SW 1271 (cell line): ENCODE measurements at places on chromosomes 13 and 19.

GRCh38 chr19:3179739-3180293 is 1.2 kb downstream of the S1PR4 start:
- DNase-seq = no peak

DNA sequence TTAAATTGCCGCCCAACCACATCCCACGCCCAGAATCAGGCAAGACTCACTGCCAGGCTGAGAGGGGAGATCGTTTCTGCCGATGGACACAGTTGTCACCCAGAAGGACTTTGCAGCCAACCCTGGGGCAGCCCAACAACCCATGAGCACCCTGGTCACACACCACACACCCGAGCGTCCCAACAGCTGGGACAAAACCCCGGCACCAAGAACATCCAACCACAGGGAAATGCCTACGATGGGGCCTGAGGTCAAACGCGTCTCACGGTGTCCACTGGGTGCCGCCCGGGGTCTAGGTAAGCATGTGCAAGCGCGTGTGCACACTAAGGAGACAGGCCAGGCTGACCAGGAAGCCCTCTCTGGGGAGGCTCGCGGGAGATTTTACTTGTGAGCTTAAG is 13.0 kb downstream of the LMNB2 start:
- DNase-seq = no peak

DNA sequence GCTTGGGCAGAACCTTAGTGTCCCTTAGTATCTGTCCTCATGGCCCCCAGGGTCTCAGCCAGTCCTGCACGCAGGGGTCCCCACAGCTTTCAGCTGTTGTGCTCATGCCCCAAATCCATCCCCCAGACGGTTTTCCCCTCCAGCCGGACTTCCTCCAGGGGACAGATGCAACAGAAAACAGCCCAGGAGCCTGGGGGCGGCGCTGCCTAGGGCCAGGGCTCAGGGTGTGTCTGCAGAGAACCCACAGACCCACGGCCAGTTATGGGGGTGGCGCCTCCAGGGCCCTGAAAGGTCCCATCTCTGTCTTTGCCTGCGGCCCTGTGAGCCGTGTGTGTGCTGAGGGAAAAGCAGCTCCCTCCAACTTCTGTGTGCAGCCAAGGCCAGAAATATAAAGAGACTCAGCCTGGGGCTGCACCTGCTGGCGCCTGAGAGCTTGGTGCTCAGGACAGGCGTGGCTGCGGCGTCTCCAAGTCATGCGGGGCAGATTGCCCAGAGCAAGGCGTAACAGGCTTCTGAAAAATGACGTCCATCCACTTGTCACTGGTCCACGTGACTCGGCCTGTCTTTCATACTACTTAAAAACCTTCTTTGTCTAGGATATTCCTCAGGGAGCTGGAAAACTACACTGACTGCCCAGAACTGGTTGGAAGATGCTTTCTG is 22.1 kb upstream of the F7 start:
- DNase-seq = no peak

DNA sequence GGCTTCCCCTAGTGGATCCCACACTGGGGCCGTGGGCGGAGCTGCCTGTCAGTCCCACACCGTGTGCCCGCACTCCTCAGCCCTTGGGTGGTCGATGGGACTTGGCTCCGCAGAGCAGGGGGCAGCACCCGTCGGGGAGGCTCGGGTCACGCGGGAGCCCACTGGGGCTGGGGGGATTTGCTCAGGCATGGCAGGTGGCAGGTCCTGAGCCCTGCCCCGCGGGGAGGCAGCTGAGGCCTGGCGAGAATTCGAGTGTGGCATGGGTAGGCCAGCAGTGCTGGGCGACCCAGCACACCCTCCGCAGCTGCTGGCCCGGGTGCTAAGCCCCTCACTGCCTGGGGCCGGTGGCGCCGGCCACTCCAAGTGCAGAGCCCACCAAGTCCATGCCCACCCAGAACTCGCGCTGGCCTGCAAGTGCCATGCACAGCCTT is 481.7 kb upstream of the PRR20A start:
- DNase-seq = no peak

DNA sequence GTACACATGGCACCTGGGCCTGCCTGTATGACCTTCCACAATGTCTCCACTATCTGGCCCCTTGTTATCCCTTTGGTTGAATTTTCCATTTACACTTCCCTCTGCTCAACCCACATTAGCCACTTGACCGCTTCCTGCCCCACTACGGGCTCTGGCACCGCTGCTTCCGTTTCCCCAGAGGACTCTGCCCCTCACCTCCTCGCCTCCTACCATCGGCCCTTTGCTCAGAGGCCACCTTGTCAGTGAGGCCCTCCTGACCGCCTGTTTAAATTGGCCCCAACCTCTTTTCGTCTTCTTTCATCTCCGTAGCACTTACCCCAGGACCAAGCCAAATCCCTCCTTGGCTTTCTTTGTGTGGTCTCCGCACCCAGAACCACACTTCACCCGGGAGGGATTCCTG is 47.4 kb downstream of the SOX1 start:
- no peak for DNase-seq

- DNase-seq = no peak
Observed at GRCh38 chr19:19110410-19111135, 27.7 kb downstream of the TMEM161A start.

GRCh38 chr19:49427339-49427738 is 2.2 kb downstream of the GFY start:
- no peak for DNase-seq

DNA sequence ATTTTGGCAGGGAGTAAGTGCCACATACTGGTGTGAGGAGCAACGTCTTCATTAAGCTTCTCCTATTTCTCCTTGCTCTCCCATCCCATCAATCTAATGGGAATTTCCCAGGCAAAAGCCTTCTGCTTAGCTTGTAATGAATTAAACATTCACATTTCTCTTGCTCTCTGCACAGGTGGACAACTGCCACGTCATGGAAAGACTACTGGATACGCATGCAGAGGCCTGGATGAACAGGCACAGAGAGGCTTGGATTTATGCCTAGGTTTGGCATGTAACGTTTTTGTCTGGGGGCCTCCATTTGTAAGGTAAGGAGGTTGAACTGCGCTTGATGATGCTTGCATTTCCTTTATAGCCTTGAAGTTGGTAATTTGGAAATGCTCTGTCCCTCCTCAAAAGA is 374.8 kb downstream of the KLF12 start:
- DNase-seq = no peak

GRCh38 chr13:51495316-51495715 is 42.5 kb upstream of the INTS6 start:
- no peak for DNase-seq

GRCh38 chr13:40999416-40999815 is 19.7 kb downstream of the ELF1 start:
- no peak for DNase-seq

DNA sequence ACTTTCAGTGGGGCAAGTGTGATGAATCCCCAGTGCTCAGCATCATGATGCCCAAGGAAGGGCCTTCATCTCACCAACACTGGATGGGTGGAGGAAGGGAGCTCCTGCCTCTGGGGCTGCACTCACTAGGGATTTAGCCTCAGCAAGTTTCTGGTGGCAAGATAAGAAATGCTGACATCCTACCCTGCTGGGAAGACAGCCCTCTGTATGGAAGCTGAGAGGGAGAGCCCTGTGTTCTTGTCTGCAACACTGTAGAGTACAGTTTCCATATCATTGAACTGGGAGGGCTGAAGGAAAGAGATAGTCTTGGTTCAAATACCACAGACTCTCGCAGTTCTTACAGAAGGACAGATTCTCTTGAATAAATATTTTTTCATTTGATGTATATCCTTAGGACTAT is 7.3 kb upstream of the ZNF460 start:
- DNase-seq = no peak

DNA sequence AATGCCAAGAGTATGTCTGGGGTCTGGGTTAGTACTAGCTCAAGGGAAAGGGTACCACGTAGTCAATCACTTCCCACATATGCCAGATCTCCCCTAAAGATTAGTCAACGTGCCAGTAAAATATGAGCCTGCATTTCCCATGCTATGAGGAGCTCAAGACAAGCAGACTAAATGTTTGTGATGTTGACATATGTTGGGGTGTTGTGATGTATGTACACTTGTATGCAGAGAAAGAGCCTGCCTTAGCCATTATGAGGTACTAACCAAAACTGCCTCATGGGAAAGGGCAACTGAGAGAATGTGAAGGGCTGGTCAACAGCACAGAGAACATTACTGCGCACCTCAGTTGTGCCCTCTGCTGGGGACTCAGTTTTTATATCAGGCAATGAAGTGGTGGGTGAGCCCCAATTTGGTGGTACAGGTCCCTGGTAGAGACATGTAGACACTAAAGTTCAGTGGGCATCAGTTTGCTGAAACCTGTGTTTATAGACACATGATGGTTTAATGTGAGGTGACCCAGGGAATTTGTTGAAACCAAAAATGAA is 287.0 kb downstream of the DCT start:
- no peak for DNase-seq

GRCh38 chr13:45439008-45439407 is 20.8 kb upstream of the SLC25A30 start:
- no peak for DNase-seq

DNA sequence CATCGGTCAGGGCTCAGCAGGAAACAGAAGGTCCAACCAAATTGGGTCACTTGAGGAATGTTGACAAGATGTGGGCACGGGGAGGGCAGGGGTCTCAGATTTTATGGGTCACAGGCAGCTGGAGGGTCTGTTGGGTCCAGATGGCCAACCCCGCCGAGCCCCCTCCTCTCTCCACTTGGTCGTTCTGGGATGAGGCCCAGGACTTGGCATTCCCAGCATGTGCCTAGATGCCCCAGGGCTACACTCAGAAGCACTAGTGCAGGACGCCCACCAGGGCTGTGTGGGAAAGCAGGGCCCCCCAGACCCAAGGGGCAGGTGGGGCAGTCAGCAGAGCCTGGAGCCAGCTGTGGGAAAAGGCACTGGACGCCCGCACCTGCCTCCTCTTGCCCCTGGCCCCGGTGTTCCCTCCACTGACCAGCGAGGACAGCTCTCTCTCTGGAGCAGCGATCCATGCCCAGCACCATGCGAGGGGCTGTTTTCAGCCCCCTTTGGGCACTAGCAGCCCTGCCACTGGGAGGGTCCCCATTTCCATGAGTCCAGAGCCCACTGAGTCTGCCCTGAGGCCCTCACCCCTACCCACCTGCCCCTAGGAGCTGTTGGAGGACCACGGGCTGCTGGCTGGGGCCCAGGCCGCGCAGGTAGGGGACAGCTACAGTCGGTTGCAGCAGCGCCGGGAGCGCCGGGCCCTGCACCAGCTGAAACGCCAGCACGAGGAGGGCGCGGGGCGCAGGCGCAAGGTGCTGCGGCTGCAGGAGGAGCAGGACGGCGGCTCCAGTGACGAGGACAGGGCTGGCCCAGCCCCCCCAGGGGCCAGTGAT is 26.0 kb downstream of the DHX34 start:
- DNase-seq = no peak

DNA sequence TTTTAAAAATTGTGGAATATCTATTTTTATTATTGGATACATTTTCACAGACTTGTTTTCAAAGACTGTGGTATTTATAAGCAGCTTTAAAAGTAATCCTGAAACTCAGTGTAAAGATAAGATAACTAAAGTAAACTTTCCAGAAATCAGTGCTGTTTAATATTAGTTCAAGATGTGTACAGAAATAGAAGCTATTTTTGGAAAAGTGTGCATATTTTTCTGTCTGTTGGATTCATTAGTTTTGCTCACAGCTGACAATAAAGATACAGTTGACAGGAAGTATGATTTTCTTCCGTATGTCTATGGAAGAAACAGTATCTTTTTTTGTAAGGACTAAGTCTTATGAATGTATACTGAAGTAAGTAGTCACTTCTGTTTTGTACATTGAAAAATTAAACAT is 85.9 kb downstream of the GJA3 start:
- no peak for DNase-seq

- DNase-seq = no peak
Observed at GRCh38 chr19:3448616-3449334, 31.6 kb downstream of the SMIM24 start.

DNA sequence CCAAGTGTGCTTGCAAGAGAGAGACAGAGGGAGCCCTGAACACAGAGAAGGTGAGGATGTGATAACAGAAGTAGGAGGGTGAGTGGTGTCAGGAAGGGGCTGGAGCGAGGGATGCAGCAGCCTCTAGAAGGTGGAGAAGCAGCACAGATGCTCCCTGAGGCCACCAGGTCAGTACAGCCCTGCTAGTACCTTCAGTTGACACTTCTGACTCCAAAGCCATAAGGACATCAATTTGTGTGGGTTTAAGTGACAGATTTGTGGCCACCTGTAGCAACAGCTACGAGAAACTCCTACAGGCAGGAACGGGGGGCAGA is 6.9 kb downstream of the ERICH4 start:
- DNase-seq = no peak

DNA sequence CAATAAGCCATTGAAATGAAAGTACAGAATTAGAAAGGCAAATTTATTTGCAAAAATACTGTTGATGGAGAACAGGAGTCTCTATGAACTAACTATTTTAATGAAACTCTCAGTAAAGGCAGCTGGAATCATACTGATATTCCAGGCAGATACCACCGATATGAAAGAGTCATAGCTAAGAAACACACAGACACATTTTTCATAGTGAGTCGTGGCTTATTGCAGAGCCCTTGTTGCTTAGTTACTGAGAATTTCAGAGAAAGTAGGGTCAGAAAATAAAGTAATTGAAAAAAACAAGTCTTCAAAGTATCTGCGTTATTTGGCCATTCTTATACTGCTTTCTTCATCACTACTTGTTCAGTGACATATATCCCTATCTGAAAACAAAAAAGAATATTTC is 1890.9 kb downstream of the PCDH9 start:
- DNase-seq = no peak

DNA sequence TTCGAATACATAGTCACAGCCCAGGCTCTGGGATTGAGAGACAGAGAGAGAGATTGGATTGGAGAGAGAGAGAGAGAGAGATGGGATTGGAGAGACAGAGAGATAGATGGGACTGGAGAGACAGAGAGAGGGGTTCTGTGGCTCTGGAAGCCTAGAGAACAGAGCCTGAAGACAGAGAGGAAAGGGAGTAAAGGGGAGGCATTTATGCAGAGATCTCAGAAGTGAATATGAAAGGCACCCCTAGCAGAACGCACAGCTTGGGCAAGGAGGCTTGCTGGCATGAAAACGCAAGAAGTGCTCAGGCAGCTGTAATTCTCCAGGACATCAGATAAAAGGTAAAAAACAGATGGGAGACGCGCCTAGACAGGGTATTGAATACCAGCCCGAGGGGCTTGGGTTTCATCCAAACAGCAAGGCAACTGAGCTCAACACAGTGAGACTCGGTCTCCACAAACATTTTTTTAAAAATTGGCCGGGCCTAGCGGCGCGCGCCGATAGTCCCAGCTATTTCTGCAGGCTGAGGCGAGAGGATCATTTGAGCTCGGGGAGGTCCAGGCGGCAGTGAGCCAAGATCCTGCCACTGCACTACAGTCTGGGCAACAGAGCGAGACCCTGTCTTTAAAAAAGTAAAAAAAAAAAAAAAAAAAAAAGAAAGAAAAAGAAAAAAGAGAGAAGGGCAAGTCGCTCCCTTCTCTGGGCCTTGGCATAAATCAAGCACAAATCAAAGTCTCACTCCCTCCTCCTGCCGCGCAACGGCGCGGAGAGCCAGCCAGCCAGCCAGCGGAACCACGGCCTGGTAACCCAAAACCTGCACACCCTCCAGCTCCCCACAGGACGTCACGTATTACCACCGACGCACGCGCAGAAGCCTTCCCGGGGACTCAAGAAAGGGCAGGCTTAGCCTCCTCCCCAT is 774 bp upstream of the PPP2R1A start:
- DNase-seq = no peak

- DNase-seq = no peak
Observed at GRCh38 chr13:109740121-109740520, 46.3 kb downstream of the IRS2 start.
